ENCODE measurements at places on chromosomes 1 and 21. TPM values are rescaled to one million over a fixed set of nuclear protein-coding genes. Genes with fewer than 3 reads are reported as not detected.

DNA sequence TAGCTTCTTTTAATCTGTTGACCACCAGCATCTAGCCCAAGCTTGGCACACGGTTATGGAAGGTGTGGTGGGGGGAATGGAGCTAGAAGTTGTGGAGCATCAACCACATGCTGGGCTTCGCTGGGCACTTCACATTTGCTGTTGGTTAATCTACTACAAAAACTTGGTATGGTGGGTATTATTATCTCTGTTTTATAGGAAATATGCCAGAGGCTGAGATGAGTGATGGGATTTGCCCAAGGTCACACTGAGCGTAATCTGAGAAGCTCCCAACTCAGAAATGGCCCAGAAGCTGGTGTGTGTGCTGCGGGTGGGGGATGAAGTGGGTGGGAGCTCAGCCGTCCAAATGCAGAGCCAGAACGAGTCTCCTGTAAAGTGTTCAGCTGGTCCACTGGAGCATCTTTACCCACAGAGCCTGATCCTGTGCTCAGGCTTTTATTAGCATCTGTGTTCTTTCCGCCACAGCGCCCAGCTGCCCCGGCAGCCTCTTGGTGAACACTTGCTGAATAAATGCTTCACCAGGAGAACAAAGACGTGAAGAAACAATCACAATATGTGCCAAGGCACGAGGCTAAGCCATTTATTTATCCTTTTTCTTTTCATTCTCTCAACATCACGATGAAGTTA lies 98.6 kb upstream of the JUN start:
- DNase-seq = no peak

DNA sequence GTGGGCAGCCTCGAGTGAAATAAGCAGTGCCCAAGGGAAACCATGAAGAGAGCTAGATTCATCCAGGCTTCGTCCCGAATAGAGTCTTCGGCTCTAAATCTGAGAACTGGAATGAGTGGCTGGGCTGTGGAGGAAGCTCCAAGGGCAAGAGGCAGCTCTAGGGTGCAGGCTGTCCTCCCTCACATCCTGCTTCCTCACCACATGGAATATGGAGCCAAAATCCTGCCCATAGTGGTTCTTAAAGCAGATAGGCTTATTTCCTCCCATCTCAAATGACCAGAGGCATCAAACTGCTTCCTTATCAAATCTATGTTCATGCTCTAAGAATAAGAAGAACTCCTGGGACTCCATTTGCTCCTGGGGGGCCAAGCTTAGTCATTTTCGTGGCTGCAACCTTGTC lies 2.5 kb downstream of the IL24 start:
- DNase-seq = no peak

DNA sequence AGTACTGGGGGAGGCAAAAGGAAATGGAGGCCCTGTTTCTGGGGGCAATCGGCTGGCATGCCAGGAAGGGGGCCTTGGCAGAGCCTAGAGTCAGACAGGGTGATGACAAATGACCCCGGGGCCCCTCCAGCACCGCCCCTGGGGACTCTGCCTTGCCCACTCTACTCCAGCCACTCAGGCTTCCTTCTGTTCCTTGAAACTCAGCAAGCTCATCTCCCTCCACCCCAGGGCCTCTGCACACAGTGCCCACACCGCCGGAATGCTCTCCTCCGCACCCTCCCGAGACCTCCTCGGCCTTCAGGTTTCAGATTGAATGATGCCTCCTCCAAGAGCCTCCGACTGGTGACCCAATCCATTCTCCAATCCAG lies 122.5 kb upstream of the ZBTB40 start:
- no peak for DNase-seq

Gene HEYL
- 0.27 TPM for total RNA-seq

Gene DHDDS
- 32.8 TPM for total RNA-seq

Gene GON4L
- 64.7 TPM for total RNA-seq

DNA sequence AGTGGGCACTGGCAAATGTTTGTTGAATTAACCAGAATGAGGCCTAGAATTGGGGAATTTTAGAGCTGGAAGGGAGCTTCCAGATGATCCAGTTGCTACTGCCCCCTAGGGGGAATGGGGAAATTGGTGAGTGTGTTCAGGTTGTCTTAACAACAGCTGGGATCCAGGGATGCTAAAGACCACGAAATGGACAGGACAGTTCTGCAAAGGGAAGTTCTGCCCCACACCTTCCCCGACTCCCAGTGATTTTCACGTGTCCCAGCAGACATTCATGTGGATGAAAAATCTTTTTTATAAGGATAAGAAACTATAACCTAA lies 33.9 kb downstream of the TRIM62 start:
- DNase-seq = peak; percentile 24

Gene JAM2
- not detected for total RNA-seq

DNA sequence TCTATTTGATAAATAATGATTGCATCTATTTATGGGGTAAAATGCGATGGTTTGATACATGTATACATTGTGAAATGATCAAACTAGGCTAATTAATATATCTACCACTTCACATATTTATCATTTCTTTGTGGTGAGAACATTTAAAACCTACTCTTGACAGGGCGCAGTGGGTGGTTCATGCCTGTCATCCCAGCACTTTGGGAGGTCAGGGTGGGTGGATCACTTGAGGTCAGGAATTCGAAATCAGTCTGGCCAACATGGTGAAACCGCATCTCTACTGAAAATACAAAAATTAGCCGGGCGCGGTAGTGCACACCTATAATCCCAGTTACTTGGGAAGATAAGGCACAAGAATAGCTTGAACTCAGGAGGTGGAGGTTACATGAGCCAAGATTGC lies 25.3 kb downstream of the PLEKHA6 start:
- no peak for DNase-seq

Data from Calu3 (cell line).